ACHN (cell line): ENCODE measurements at places on chromosomes 1 and 21.

GRCh38 chr1:100979631-100980030, 46.0 kb downstream of the DPH5 start:
- DNase-seq: no peak

GRCh38 chr1:76224752-76225151, 150.2 kb downstream of the ST6GALNAC3 start:
- DNase-seq: no peak

DNA sequence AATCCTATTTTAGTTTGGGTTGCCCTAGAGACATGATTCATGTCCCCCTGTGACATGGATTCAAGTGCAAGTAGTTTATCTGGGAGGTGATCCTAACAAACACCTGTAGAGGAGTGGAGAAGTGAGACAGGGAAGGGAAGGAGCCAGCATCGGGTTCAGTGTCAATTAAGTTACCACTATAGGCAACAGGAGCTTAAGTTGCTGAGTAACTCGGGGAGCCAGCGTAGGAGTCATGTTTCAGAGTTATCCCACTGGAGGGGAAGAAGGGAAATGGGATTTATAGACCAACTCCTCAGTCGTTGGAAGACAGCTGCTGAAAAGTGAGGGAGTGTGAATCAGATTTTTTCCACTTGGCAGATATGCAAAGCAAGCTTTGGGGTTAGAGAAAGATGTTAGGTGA, 54.9 kb downstream of the SLC30A7 start:
- DNase-seq: no peak

DNA sequence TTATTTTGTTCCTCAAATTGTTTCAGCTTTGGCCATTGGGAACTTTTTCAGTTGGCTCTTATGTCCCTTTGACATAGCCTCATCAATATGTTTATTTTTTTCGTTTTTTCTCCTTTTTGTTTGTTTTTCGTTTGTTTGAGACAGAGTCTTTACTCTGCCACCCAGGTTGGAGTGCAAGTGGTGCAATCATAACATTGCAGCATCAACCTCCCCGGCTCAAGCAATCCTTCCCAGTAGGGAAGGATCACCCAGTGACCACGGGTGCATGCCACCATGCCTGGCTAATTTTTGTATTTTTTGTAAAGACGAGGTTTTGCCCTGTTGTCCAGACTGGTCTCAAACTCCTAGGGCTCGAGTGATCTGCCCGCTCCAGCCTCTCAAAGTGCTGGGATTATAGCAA, 8.1 kb downstream of the POLR3GL start:
- DNase-seq: no peak

DNA sequence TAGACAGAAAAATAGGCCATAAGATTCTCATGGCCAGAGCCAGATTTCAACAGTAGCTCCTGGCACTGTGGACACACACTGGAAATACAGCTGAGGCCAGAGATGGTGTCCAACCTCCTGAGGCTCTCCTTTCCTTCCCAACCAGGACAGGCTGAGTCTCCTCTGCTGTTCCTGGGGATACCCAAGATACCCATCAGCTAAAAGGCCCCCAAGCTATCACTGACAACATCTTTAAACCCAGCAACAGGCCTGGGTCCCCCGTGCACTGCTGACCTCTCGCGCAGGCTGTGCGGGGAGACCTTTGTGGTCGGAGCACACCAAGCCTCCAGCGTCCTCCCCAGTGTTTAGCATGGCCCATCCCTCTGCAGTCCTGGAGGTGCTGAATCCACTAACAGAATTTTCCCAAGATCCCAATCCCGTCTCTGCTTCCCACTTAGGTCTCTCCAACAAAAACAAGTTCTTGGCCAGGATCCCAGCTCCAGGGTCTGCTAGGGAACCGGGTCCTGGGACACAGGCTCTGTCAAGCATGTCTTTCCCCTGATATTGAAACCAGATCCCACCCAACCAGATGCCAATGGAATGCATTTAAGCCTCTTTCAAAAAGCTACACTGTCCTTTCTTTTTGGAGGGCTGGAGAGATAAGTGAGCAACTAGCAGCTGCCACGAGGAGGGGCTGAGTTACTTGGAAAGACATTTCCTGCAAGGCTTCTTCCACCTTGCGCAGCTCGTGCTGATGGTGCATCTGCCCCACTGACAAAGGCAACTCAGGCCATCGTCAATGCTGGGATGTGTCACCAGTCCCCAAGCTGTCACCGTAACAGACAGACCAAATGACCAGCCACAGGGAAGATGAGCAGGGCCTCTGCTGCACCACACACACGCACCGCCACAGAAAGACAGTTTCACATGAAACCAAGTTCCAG, 73.2 kb downstream of the BCAR3 start:
- DNase-seq: no peak

GRCh38 chr1:230622151-230622550, 20.1 kb upstream of the COG2 start:
- DNase-seq: no peak

GRCh38 chr1:203267347-203267846, 37.9 kb upstream of the BTG2 start:
- DNase-seq: peak; percentile 91

GRCh38 chr1:21687081-21687529, 17.9 kb upstream of the RAP1GAP start:
- no peak for DNase-seq

DNA sequence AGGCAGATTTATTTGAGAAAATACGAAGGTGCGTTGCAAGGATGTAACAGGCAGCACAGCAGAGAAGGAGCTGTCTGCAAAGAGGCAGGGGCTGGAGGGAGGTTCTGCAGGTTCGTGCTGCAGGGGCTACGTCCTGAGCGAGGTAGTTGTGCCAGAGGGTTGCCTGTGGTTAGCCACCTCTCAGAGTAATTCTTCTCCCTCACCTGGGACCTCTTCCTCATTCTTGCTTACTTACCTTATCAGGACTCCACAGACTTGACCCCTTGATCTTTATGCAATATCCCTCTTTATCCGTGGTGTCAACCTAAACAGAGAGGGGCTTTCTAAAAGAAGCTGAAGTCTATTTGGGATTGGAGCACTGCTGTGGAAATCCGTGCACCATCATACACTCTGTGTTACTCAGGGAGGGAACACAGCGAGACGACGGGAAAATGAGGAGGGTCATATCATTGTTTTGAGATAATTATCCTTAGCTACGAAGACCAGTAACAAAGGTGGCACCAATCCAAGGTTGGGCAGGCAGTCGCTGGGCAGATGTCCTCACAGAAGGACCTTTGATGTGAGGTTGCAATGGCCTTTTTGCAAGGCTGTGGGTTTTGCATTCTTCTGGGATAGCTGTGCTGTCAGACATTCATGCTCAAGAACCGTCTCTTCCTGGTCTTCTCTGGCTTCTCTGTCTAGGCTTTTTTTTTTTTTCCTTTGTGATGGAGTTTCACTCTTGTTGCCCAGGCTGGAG, 82.8 kb downstream of the WDR4 start:
- DNase-seq: no peak

GRCh38 chr1:39003281-39003680, 12.2 kb downstream of the AKIRIN1 start:
- DNase-seq: no peak

DNA sequence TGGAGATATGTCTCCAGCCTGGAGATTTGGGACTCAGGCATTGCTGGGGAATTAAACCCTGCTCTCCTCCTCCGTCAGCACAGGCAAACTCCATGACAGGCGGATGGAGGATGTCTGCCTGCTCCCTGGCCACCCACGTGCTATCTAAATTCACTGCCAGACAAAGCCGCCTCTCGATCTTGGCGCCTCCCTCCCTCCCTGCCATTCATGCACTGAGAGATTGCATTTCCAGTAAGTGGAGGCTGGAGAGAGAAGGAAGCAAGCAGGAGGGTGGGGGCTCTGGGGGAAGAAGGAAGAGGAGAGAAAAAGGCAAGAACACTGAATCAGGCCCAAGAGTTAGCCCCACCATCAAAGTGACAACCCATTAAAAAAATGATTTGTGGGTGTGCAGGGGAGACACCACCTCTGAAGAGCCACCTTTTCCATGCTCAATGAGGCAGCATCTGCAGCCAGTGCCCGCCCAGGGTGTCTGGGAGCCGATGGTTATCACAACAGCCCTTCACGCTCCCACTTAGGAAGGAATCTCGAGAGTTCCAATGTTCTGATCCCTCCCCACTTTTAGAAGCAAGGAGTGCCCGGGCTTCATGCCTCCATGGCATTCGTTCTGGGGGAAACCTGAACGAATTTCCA, 183.0 kb downstream of the HIVEP3 start:
- DNase-seq: no peak

GRCh38 chr1:187384504-187384903, 555.8 kb downstream of the PLA2G4A start:
- DNase-seq: no peak

- no peak for DNase-seq
Observed at GRCh38 chr1:81540216-81540615, 260.5 kb upstream of the ADGRL2 start.

DNA sequence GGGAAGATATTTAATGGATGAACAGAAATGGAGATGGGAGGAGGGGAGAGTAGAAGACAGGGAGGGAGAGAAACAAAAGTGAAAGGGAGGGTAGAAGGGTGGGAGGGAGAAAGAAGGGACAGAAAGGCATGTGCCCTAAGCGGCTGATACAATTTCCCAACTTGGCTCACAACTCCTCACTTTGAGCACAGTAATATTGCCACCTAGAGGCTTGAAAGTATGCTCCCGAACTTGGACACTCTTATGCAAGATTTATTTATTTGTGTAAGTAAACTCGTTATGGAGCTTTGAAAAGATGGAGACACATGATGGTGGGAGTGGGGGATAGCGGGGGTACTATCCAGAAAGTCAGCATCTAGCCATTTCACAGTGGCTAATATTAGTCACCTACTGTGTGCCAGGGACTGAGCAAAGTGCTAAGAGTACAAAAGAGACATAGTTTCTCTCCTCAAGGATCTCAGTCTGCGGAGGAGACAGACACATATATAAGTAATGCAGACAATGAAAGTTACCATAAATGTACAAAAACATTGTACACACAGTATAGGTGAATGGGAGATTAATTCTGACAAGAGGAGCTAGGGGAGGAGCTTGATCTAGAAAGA, 189.7 kb downstream of the SEC16B start:
- peak; percentile 61 for DNase-seq

- DNase-seq: no peak
Observed at GRCh38 chr1:58926152-58926551, 142.3 kb upstream of the JUN start.

DNA sequence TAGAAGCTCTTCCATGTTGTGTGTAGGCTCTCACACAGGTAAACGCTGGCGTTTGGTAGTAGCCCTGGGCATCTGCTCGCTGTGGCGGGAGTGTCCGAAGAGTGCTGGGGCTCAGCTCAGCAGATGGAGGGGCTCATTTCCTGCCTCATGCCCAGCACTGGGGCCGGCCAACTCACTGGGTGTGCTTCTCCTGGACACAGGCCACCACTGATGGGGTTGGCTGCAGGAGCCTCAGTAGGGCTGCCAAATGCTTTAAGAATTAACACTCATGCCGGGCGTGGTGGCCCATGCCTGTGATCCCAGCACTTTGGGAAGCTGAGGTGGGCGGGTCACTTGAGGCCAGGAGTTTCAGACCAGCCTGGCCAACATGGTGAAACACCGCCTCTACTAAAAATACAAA, 20.9 kb downstream of the UQCRHL start:
- DNase-seq: no peak

GRCh38 chr1:39788758-39789570, at the start of gene BMP8B:
Gene BMP8B (minus strand): TSS chr1:39788865. CDS start chr1:39788485, 380 bp downstream.
- peak; percentile 66 for DNase-seq

DNA sequence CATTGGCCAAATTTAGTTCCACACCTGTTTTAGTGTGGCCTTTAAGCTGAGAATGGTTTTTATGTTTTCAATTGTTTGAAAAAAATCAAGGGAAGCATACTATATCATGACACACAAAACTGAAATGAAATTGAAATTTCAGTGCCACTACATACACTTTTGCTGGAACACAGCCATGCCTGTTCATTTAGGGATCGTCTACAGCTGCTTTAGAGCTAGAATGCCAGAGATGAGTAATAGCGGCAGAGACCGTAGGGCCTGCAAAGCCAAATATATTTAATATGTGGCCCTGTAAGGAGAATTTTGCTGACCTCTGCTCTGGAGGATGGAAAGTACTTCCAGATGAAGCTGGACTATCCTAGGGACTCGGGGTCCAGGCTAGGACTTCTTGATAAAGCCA, 62.5 kb upstream of the LYST start:
- DNase-seq: no peak

- no peak for DNase-seq
Observed at GRCh38 chr1:28813931-28814465, 2.0 kb downstream of the OPRD1 start.

DNA sequence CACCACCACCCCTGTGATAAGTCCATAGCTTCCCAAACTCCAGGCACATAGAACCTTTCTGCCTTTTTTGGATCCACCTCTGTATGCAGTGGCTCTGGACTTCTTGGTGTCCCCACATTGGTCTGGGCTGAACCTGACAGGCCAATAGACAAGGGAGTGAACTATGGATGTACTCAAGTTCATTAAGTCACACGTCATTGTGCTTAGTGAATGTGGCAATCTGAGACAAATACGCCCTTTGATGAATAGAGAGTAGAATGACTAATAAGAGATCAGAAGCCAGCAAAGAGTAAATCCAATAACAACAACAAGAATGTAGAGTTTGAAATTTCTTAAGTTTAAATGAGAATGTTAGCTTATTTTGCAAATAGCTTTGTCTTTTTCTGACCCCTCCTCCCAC, 114.8 kb downstream of the ST6GALNAC3 start:
- no peak for DNase-seq

- DNase-seq: peak; percentile 66
Observed at GRCh38 chr1:24657781-24658180, 14.7 kb downstream of the SRRM1 start.

DNA sequence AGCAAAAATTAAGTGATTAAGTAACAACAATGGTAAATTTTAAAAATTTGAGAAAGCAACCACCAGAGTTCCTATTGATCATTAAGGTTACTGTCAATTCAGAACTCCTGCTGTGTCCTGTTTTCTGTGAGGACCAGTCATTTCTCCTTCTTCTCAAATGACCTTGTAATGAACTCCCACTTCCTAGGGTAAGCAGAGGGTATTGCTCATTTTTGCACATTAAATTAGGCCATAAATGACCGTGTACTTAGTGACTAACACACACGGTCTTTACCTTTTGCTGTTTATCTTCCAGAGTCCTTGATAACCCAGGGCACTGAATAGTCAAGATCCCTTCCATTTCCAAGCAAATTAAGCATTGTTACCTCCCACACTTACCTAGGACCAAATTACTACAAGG, 227.5 kb upstream of the LYPLAL1 start:
- DNase-seq: no peak
